ENCODE measurements at places on chromosomes 16 and 17.

DNA sequence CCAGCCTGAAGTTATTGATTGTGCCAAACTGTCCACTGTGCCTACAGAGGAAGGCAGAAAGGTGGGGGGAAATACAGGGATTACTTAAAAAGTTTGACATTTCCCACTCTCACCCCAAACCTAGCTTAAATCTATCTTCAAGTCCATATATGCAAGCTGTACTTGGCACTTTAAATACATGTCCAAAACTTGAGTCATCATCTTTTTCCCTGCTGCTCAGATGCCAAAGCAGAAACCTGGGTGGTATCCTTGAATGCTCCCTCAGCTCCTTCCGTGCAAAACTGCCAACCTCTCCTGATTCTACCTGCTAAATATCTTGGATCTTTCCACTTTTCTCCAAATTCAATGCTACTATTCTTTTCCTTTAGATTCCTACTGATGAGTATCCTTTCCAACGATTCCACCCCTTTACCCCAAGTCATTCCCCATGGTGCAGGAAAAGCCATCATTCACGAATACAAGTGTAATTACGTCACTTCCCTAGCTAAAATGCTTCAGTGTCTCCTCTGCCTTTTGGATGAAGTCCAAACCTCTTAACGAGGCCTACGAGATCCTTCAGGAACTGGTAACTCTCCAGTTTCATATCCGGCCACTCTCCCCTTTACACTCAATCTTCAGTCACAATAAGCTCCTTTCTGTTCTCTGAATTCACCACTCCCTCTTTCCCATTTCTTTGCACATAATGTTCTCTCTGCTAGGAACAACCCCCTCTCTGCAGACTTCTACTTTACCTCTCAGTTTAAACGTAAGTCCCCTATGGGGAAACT is 9.3 kb downstream of the BECN1 start:
- DNase-seq, result no peak

GRCh38 chr16:1283296-1283695 is 26.1 kb upstream of the UBE2I start:
- no peak for DNase-seq

- DNase-seq, result no peak
Measured at GRCh38 chr17:59287452-59287851, 44.0 kb upstream of the YPEL2 start.

- DNase-seq, result no peak
Measured at GRCh38 chr17:6669479-6670212, 18.1 kb downstream of the C17orf100 start.
